ENCODE measurements at places on chromosomes 5 and 9.

DNA sequence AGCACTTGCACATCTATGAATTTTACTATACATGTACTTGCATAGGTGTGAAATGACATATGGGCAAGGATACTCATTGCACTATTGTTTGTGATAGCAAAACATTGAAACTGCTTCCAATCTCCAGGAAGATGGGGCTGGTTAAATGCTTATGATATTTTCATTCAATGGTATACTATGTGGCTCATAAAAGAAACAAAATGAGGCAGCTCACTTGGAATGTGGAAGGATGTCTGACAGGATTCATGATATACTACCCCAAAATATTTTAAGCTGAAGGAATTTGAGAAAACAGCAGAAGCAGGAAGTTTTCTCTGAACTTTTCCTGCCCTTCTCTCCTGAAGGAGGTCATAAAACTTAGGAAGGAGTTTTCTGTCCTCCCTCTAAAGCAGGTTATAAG lies 99.6 kb upstream of the CAST start:
- no peak for DNase-seq

DNA sequence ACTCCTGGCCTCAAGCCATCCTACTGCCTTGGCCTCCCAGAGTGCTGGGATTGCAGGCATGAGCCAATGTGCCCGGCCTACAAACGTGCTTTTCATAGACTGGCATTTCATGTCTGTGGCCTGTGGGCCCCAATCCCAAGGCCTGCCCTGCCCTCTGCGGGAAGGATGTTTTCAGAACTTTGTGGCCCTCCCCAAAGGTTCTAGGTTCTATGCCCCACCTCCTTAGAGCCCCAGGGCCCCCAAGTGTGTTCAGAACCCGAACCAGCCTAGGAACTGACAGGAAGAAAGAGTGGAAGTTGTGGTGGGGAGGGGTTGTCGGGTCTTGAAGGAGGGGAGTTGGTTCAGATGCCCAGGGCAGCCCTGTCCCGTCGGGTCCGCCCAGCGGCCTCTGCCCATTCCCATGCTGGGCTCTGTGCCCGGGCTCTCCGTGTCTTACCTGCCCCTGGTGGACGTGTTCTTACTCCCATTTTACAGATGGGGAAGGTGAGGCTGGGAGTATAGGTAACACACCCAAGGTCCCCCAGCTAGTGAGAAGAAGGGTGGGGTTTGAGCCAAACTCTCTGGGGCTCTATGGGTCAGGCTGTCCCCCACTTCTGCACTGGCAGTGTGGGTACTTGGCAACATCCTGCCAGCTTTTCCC lies 175.8 kb upstream of the IER5L start:
- no peak for DNase-seq

DNA sequence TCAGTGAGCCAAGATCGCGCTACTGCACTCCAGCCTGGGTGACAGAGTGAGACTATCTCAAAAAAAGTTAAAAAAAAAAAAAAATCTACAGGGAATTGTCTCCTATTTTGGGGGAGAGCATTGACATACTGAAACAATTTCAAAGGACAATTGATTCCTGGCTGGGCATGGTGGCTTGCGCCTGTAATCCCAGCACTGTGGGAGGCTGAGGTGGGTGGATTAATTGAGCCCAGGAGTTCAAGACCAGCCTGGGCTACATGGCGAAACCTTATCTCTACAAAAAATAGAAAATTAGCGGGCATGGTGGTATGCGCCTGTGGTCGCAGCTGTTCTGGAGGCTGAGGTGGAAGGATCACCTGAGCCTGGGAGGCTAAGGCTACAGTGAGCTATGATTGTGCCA lies 30.6 kb downstream of the GPR107 start:
- DNase-seq: no peak

DNA sequence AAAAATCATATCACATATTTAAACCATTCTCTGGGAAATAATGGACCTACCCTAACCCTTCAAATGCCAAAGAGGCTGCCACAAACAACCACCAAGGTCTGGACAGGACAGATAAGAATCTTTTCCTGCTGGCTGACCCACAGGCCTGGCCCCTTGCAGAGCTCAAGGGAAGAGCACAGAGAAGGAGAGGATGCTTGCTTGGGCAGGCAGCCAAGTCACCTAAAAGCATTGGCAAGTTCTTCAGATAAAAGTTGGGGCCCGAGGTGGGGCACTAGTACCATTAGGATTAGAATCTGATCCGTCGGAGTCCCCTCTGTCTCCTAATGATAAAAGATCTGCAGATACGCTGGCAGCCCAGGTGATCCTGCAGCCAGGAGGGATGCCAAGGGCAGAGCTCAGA lies 176.6 kb downstream of the GABBR2 start:
- DNase-seq: no peak

DNA sequence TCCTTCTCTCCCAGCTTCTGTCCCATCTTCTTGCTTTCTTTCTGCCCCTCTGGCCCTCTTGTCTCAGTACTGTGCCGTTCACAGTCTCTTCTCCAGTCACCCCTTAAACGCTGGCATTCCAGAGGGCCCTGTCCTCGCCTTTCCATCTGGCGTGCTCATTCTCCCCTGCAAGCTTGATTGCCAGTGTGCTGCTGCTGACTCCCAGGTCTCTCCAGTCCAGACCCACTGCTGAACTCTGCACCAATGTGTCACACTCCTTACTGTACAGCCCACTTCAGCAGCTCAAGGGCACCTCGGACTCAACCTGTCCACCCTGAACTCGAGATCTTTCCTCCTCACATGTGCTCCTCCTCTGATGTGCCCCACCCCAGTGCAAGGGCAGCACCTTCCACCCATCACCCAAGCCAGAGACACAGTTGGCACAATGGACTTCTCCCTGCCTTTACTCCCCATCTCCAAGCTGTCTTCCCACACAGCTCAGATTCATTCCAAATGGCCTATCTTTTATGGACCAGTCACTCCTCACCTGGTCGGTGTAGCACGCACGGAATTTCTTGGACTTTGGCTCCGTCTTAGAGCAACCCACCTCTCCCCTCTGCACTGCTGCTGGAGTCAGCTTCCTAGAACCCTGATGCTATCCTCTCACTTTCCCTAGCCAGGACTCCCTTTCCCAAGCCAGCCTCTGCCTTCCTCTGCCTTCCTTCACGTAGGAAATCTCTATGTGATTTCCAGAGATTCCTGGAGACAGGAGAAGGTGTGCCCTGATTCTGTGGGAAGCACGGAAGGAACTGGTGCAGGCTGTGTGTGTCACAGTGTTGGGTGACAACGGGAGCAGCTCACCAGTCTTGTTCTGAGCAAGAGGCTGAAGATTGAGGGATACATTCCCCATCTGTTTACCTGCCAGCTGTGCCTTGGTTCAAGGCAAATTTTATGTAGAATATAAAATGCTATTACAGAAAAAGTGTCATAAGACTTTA lies 26.0 kb upstream of the SLC2A8 start:
- no peak for DNase-seq

All from GM13976 (cell line).